Activated naive CD4-positive, alpha-beta T cell treated with anti-CD3 and anti-CD28 coated beads, Interleukin-2, amount 10 ng/mL, durations not matched to agents 5 hours and 36 hours (primary cell): ENCODE measurements at places on chromosomes 4 and X. TPM values are rescaled to one million over a fixed set of nuclear protein-coding genes. Genes with fewer than 3 reads are reported as not detected.

AREG gene
- total RNA-seq, result 0.24 TPM

VCX gene
- total RNA-seq, result not detected

SPIN2B gene
- 15.4 TPM for total RNA-seq

NHSL2 gene
- total RNA-seq, result 0.48 TPM

CNGA1 gene
- not detected for total RNA-seq

MBNL3 gene
- total RNA-seq, result 28.6 TPM

PAGE4 gene
- total RNA-seq, result not detected

RASSF6 gene
- total RNA-seq, result not detected

GDPD2 gene
- total RNA-seq, result 0.12 TPM

MID1 gene
- not detected for total RNA-seq

UGT2B15 gene
- not detected for total RNA-seq

LONRF3 gene
- 1.1 TPM for total RNA-seq

EFHC2 gene
- total RNA-seq, result 3.4 TPM

MAGEA11 gene
- total RNA-seq, result not detected

MAGEA8 gene
- total RNA-seq, result not detected

IL21 gene
- 0.36 TPM for total RNA-seq

SATL1 gene
- not detected for total RNA-seq

TMEM128 gene
- 14.3 TPM for total RNA-seq

BTK gene
- 0.28 TPM for total RNA-seq

FAM149A gene
- total RNA-seq, result 0.88 TPM

GPRASP1 gene
- 2.4 TPM for total RNA-seq

APEX2 gene
- 20.6 TPM for total RNA-seq

TMPRSS11A gene
- not detected for total RNA-seq

RNF128 gene
- not detected for total RNA-seq

PLP1 gene
- not detected for total RNA-seq

WDFY3 gene
- total RNA-seq, result 0.08 TPM
